ENCODE measurements at places on chromosomes 7 and 10.

DNA sequence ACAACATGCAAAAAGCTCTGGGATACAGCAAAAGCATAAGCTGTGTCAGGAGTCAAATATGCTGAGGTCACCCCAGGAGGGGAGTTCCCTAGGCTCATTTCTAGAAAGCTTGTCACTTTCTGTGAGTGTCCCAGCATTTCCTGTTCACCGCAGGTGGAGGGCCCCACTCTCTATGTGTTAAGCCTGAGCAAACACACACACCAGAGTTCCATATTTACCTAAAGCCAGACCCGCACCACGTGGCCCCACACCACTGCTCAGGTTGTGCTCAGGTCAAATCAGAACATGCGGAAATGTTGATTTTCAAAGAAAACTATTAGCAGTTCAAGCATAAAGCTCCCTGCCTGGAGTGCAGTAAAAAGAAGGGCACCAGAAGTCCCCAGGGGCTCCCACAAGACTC lies 259.6 kb upstream of the PPP2R2D start:
- no peak for DNase-seq

- DNase-seq = no peak
Observed at GRCh38 chr7:149832332-149833041, 5.7 kb upstream of the ZNF862 start.

GRCh38 chr7:14793151-14793550 lies 109.4 kb downstream of the DGKB start:
- DNase-seq = no peak

- DNase-seq = no peak
Observed at GRCh38 chr7:123485187-123485586, 49.2 kb downstream of the IQUB start.

GRCh38 chr7:65722361-65722792 lies 150.5 kb upstream of the VKORC1L1 start:
- DNase-seq = no peak

DNA sequence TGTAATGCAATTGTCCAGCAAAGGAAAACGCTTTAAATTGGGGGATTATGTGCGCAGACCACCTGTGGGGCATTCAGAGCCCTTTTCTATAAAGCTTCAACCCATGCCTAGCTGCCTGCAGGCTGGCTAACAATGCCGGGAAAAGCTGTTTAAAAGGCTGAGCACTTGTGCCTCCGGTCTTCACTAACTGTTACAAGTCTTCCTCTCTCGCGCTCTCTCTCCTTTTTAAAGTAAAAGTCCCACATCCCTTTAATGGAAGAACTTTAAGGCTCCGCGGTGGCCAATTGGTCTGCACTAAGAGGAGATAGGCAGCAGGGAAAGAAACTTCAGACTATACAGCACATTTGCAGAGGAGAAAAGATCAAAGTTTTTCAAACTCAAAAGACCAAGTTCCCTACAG lies 4.6 kb downstream of the FZD8 start:
- no peak for DNase-seq

DNA sequence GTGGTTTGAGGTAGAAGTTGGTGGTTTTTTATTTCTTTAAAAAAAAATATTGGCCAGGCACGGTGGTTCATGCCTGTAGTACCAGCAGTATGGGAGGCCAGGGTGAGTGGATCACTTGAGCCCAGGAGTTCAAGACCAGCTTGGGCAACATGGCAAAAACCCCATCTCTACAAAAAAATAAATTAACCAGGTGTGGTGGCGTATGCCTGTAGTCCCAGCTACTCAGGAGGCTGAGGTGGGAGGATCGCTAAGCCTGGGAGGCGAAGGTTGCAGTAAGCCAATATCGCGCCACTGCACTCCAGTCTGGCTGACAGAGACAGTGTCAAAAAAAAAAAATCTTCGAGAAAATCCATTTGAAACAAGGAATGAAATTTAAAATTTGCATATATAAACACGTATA lies 1.1 kb downstream of the IL2RA start:
- DNase-seq = no peak

GRCh38 chr7:83646027-83646426 lies 2.9 kb downstream of the SEMA3E start:
- DNase-seq = no peak

DNA sequence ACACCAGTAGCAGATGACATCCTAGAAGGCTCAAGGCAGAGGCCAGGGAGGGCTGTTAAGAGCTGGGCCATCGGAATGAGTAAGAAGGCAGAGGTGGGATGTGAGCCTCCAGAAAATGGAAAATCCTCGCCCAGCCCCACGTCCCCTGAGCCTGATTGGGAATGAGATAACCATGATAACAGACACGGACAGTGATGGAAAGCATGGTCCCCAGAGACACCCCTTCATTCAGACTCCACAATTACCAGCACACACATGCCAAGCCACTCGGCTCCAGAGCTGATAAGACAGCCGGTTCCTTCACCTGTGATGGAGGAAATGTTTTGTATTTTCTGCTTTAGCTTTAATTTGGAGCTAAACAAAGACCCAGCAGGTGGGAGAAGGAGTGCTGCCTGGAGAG lies 106.0 kb downstream of the GRID1 start:
- DNase-seq = no peak

- DNase-seq = no peak
Observed at GRCh38 chr10:58115218-58116050, 152.3 kb downstream of the IPMK start.

DNA sequence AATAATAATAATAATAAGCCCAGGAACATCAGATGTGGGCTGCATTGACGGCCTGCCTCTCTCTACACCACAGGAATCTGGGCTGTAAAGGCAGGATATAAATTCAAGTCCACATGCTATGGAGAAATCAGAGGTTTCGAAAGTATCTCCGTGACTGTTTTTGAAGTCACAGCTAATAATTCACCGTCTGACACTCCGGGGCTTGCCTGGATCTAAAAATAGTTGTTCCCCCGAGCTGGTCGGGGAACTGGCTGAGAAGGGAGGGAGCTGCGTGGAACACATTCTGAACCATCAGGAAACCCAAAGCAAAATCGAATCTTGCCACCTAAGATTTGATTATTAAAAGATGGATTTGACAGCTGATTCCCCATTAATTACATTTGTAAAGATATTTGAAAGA lies 35.4 kb downstream of the KLF6 start:
- no peak for DNase-seq

GRCh38 chr7:126700807-126701604 lies 551.7 kb downstream of the GRM8 start:
- DNase-seq = no peak

- DNase-seq = no peak
Observed at GRCh38 chr7:135970682-135971365, 6.3 kb downstream of the MTPN start.

DNA sequence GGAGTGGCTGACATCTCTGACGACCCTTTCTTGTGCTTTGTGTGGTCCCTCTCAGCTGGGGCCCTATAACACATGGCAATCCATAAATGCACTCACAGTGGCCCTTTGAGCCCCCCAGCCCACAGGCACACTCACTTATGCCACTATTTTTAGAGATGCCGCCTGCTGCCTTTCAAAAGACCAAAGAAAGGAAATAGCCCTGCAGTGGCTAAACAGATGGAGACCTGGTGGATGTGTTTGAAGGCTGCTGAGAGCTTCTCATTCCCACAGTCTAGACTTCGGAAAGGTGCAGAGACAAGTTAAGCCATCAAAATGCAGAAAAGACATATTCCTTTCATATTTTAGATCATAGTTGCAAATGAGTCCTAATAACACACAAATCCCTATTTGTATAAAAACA lies 42.0 kb upstream of the PDZD8 start:
- DNase-seq = no peak

DNA sequence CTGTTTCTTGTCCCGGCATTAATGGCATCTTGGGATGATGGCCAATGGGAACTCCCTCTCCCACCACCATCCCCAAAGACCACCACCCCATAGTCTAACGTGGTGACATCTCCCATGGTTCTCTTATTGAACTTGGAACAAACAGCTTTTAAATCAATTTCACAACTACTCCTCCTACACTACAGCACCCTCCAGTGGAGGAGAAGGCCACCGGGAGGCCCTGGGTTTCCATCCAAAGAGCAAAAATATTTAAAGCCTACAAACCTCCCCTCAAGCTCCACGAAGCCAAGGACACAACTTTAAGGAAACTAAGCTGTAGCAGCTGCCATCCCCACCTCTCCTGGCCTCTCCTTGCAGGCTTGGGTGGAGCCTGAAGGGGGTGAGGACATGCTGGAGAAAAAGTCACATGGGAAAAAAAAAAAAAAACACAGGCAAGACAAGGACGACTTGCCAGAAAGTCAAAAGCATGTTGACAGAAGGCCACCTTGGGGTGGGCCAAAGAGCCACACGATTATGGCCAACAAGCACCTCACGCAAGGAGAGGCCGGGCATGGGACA lies 94.0 kb upstream of the LANCL2 start:
- no peak for DNase-seq

GRCh38 chr10:129956286-129956670 lies 7.8 kb downstream of the EBF3 start:
- no peak for DNase-seq

GRCh38 chr10:10919976-10920375 lies 97.7 kb upstream of the CELF2 start:
- no peak for DNase-seq

GRCh38 chr7:155452505-155453295 lies 5.2 kb upstream of the EN2 start:
- DNase-seq = no peak

GRCh38 chr10:75226656-75227055 lies 9.1 kb downstream of the COMTD1 start:
- no peak for DNase-seq

DNA sequence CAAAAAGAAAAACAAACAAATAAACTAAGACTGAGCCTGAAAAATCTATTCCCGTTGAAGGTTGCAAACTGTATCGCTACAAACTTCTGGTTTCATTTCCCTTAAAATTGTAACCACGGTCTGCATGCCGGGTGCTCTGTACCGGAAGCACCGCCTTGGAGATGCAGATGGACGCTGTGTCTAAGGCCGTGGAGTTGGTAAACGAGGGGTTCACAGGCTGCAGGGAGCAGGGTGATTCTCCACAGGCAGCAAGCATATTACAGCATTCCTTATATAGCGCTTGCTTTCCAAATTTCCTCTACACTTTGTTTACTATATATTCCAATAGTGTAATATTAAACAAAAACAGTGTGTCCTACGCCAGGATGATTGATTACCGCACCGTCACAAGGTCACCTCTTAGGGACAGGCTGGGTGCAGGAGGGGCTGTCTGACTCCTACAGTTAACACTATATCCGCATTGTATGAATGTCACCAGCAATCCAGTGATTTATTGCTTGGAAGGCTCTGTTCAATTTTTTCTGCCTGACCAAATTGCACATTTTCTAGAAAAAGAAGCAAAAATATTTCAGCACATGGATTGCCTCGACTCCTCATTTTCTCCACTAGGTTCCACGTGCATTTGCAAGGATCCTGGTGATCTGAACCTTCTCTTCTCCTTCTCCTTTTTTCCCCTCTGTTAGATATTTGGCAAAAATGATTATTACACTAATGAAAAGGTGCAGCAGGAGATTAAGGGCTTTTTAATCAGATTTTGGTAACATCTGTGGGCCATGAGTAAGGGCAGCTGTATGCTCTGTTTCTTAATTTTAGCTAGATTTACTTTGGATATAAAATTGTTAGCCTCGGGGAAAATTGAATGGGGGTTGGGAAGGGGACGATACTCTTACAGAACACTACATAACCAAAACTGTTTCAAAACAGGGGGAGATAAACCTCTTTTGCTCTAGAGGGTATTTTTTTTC lies 325.8 kb upstream of the MGMT start:
- DNase-seq = no peak

Data from frontal cortex (tissue), 4 donors.